ENCODE measurements at places on chromosomes 1 and 21.

- DNase-seq, result peak; percentile 23
Measured at GRCh38 chr1:72623299-72623708, 341.0 kb upstream of the NEGR1 start.

GRCh38 chr1:2953688-2954285 lies 67.5 kb upstream of the ACTRT2 start:
- DNase-seq, result no peak

- no peak for DNase-seq
Measured at GRCh38 chr1:110230381-110231199, 20.5 kb downstream of the KCNC4 start.

DNA sequence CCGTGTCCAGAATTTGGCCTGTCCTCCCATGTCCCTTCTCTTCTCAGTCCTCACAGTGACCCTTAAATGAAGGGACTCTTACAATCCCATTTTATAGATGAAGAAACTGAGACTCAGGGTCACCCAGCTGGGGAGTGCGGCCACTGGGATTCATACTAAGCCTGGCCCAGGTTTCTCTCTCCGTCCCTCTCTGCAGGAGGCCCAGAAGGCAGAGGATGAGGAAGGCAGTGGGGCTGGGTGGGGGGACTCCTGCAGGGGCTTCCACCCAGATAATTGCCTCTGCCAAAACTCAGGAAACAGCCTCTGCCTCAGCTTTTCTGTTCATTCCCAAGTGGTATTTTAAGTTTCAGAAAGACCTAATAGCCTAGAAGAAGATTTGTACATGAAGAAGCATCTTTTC lies 299.8 kb downstream of the MATN1 start:
- no peak for DNase-seq

DNA sequence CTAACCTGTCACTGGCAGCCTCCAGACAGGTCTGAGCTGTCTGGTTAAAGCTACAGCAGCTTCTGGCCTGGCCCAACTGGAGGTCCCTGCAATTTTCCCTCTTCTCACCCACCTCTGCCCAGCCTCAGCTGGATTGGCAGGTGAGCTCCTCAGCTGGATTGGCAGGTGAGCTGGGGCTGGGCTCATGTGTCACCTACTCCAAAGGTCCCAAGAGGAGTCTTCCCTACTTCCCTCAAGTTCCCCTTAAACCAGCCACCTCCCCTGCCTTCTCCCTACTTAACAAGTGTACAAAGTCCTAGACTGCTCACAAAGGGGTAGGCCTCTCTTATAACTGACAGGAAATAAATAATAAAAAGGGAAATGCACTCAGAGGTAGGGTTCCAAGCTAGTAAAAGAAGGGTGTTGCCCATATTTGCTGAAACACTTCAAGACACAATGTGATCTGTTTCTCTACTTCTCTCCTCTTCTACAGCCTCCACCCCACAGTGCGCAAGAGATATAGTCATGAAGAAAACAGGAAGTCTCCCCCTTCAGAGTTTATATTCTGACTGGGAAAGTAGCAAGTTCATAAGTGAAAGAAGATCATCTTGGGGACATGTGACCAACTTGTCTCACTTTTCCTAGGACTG lies at the start of gene GPA33:
Gene GPA33 (minus strand): TSS at position 64 of the 629 bp plus-strand sequence. CDS start 90 bp downstream, outside the sequence.
- DNase-seq, result no peak

GRCh38 chr1:209692745-209693504 lies 11.7 kb upstream of the HSD11B1 start:
- DNase-seq, result peak; percentile 80

- DNase-seq, result no peak
Measured at GRCh38 chr1:172977296-172978017, 73.3 kb downstream of the TNFSF18 start.

DNA sequence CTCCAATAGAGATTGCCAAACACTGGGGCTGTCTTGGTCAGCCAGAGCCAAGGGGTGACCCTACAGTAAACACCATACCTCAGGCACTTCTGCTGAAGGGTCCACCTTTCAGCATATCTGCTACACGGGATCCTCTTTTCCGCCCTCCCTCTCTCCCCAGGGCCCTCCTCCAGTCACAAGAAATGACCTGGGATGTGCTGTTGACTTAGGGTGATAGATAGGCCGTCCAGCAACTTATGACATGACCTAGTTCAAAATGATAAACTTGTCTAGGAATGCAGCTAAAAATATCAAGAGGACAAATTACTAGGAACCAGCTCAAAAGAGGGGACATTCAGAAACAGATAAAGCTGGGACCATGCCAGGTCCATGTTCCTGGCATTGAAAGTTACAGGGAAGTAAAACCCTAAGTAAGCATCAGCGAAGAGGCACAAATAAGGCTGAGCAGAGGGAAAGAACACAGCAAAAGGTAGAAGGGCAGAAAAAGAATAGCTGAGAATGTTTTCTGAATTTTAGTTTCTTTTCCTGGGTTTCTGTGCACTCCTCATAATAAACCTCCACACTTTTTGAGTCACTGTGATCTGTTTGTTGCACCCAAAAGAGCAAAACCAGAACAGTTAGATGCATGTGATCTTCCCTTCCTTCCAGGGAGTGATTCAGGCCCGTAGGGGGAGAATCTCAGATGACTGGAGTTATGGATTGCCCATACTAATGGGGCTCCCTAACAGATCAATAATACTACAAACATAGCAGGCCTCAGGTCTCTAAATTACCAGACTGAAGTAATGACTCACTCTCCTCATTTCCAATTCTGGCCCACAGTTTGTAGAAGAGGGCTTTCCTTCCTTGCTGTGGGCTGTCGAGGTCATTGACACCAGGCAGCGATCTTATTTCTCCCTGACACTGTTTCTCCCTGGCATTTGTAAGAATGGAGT lies 48.9 kb upstream of the F3 start:
- no peak for DNase-seq

DNA sequence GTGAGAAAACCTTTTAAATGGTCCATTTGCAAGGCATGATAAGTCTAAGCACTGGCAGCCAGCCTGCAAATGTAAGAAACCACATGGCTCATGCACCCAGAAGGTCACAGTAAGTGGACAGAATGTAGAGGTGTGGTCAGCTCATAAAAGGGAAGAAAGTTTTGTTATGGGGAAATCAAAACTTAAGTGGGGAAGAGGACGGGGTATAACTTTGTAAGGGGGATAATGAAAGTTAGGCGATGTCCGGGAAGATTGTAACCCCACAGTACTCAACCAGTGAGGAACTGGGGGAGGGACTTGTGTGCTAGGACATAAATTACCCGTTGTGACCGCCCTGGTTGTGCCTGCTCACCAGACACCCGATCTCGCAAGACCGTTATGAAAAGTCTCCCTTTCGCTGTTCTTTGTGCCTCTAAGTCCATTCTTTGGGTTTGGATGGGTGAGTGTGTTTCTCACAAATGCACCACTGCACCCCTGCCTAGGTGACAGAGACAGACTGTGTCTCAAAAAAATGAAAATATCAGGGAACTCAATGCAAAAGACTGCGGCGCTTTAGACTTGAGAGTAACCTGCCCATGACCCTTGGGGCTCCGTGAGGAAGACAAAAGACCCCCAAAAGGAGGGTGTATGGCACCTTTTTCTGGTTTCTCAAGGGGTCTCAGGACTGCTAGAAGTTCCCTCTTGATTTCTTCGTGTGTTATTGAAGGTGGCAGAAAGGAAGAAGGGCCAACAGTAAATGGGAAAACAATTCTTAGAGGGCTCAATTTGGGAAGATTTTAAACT lies 28.6 kb upstream of the ZNF496 start:
- no peak for DNase-seq

- DNase-seq, result no peak
Measured at GRCh38 chr1:111101854-111102642, 37.8 kb downstream of the DRAM2 start.

DNA sequence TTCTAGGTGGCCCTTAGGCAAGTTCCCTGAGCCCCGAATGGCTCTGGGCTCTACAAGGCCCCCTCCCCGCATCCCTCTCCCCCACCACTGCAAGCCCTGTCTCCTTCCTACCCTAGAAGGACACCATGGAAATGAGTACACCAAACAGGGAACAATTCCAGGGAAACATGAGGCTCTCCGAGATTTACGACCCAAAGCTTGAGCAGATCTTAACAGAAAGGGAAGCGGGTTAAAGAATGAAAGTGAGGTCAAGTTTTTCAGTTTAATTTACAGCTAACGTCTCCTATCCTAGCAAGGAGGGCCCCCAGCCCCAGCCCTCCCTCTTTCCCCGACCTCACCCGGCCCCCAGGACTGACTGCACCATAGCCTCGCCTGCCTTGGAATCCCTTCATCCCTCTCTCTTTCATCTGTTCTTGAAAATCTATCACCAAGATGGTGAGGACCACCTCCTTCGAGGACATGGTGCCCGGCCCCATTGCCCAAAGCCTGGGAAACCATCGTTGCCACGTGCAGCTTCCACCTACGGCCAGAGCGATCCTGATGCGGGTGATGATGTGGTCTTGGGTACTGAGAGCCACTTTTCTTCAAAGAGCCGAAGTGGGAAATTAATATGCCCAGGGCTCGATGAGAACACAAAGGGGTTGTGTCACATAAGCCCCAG lies 30.5 kb downstream of the SIM2 start:
- DNase-seq, result no peak

DNA sequence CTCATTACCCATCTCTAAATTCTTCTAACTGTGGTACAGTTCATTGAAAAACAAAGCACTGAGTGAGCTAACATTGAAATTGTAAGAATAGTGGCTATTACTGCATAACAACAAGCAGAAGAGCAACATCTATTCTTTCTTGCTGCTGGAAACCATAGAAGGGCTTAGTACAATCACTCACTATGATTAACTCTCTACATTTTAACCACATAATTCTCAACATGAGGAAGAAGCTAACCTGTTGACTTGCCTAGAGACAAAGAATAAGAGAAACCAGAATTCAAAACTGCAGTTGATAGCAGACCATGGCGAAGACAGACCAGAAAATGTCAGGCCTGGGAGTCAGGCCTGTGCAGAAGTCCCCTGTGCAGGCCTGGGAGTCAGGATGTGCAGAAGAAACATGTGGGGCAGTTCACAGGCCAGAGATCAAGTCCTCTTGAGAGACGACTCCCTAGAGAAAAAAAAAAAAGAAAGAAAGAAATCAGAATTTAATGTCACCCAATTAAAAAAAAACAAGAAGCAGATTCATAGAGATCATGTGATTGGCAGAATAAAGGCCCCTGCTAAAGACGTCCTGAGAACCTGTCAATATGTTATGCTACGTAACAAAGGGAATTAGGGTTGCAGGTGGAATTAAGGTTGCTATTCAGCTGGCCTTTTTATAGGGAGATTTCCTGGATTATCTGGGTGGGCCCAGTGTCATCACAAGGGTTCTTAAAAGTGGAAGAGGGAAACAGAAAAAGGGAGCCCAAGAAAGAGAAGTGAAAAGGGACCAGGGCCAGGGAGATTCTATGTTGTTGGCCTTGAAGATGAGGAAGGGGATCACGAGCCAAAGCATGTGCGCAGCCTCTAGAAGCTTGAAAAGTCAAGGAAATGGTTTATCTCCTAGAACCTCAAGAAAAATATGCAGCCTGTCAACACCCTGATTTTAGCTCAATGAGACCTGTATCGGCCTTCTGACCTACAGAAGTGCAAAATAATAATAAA lies 94.9 kb downstream of the MRPL39 start:
- DNase-seq, result no peak

DNA sequence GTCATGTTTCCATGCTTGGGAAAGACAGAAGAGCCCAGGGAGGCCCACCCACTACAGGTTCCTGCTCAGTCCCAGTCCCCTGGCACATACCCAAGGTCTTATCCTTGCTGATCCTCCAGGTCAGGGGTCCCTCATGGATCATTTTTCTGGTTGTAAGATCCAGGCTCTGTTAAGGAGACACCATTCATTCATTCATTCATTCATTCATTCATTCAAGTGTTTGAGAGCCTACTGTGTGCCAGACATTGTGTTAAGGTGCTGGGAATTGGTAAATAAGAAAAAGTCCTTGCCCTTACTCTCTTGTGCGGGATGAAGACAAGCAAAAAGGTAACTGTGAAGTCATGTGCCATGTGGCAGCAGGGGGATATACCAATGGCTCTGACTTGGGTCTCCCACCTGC lies 23.8 kb downstream of the LRRC71 start:
- no peak for DNase-seq

- DNase-seq, result no peak
Measured at GRCh38 chr21:41775149-41775472, 8.3 kb upstream of the RIPK4 start.

GRCh38 chr21:33202464-33203363 lies 27.0 kb upstream of the IFNAR2 start:
- no peak for DNase-seq

DNA sequence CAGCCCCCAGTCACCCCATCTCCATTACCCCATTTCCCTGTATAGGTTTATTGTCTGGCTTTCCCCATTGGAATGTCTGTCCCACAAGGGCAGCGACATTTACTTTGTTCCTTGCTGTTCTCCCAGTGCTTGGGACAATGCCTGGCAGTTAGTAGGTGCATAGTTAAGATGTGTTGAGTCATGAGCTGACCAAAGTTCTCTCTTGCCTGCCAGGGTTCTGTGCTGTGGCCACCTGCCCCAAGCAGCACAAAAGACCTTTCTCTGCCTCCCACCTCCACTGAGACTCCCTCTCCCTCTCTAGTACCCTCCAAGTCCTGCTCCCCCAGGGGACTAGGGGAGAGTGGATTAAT lies 40.0 kb downstream of the TMCO4 start:
- no peak for DNase-seq

DNA sequence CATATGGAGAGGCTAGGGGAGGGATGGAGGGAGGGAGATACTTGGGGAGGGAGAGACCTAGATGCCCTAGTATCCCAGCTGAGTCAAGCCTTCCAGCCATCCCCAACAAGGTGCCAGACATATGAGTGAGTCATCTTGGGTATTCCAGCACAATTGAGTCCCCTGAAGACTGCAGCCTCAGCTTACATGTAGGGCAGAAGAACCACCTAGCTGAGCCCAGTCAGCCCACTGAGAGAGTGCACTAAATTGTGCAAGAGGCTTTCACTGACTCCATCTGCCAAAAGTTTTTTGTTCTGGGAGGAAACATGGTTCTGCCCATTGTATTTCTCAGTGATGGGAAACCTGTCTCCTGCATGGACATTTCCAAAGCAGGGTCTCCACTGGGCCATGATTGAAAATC lies 76.4 kb downstream of the FOXD2 start:
- DNase-seq, result no peak

- no peak for DNase-seq
Measured at GRCh38 chr1:198079432-198079951, 77.3 kb upstream of the NEK7 start.

GRCh38 chr1:66140072-66140471 lies 347.4 kb downstream of the PDE4B start:
- DNase-seq, result no peak

DNA sequence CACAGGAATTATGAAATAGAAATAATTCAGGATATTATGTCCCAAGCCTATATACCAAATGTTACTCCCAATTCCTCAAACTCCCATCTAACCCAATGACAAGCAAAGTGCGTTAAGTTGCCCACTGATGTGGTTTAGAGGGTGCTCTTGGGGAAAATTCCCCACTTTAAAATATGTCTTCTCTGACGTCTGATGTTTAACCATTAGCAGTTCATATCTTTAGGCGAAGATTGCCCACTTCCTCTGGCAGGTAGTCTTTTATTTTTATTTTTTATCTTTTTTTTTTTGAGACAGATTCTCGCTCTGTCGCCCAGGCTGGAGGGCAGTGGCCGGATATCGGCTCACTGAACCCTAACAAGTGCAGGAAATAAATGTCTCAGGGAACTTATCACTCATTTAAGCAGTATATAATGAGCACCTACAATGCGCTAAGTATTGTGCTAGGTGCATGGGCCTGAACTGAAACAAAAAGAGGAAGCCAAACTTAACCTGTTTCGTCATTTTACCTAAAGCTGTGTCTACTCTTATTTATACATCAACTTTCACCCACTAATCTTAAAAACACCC lies 1.3 kb upstream of the LYST start:
- no peak for DNase-seq

Data from NCI-H1105 (cell line).